ENCODE measurements at places on chromosomes 11 and 22.

DNA sequence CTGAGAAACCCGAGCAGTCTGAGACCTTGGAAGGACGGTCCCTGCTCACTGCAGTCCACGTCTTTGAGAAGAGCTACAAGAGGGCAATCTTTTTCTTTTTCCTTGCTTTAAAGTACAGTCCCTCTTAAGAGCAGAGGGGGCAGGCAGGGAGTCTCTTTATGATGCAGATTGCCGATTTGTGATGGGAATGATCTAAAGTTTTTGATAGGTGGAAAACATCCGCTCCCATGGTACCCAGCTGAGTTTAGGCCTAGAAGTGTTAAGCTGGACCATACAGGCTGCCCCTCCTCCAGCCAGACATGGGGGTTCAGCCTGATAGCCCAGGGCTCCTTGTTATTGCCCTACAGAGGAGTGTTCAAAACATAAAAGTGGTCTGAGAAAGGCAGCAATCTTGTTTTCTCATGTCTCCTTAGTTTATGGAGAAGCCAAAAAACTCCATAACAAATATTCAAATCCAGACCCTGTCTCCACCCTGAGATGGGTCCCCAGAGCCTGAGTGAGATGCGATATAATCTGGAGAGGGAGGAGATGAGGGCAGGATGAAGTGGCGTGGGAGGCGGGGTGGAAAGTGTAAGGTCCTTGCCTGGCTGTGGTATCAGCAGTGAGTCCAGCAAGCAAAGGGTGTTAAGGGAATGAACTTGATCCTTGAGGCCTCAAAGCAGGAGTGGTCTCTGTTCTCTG lies 135.1 kb downstream of the FDX1 start:
- DNase-seq, result no peak

GRCh38 chr11:18332891-18333290 lies 10.5 kb downstream of the GTF2H1 start:
- no peak for DNase-seq

DNA sequence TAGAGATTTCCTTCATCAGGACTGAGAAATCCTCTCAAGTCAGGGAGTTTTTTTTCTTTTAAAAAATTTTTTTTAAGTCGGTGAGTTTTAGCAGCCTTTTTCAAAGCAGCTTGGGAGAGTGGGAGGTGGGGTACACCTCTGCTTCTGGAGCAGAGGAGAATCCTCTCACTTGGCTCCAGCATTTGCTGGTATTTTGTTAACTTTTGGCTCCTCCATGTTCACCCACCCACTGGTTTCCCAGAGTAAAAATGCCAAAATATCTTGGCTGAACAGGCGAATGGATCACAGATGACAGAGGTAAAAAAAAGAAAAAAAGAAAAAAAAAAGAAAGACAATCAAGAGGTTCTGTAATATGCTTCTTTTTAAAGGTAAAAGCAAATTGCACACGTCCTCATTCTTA lies 68.0 kb downstream of the GAB2 start:
- no peak for DNase-seq

DNA sequence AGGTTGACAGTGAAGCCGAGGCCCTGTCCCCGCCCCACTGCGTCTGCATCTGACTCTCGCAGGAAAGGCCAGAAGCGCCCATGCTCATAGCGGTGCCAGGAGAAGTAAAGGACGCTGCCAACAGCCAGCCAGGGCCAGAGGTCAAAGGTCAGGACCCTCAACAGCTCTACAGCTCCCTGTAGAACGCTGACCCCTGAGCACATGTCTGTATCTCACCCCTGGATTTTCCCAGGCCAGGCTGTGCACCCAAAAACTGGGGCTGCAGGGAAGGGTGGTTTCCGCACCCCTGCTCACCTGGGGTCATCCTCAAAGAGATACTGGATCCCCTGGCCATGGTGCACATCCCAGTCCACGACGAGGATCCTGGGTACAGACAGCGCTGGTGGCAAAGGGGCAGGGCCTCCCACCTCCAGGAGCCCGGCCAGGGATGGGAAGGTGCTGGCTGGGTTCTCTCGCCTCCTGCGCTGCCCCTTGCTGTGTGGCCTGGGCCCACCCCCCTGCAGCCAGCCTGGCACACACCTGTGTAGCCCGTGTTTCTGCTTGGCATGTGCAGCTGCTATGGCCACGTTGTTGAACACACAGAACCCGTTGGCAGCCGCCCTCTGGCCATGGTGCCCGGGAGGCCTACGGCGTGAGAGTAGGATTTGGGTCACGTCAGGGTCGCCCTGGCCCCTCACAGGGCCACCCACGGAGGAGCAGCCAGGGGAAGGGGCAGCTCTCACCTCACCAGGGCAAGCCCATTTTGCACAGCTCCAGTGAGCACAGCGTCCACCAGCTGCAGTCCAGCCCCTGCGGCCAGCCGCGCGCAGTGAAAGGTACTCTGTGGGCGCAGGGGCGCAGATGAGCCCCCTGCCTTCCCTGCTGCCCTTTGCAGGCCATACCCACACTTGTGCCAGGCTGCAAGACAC lies 1.5 kb downstream of the HDAC10 start:
- no peak for DNase-seq

- no peak for DNase-seq
These were observed 4.1 kb downstream of the SUN2 start for GRCh38 chr22:38751422-38752346.

- DNase-seq, result no peak
These were observed 894.6 kb downstream of the METTL15 start for GRCh38 chr11:29002816-29003215.

DNA sequence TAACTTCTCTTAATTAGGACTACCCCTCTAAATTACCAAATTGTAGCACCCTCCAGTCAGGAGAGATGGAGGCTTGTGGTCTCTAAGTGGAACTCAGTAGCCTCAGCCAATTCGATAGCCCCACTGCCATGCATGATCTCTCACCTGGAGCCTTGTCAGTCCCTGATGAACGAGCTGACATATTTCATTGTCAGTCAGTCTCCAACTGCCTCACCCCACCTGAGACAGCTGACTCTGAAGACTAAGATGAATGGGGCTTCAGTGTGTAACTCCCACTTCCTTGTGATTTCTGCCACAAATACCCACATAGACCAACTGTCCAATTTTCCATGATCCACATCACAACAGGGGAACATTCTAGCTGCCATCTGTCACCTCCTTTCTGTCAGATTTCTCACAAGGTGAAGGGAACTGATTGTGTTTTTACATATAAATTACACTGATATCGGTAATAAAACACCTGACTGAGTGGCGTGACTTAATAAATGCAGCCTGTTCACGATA lies 206.5 kb downstream of the FAM181B start:
- DNase-seq, result no peak
